ENCODE measurements at places on chromosomes 11 and 22. TPM values are rescaled to one million over a fixed set of nuclear protein-coding genes. Genes with fewer than 3 reads are reported as not detected.

Gene ST14
- 0.09 TPM for total RNA-seq

Gene MMP13
- not detected for total RNA-seq

Gene C11orf91
- total RNA-seq, result 1.0 TPM

Gene CRYBA4
- total RNA-seq, result not detected

Gene OR52H1
- total RNA-seq, result not detected

Gene TBX1
- 3.1 TPM for total RNA-seq

Gene SMTNL1
- not detected for total RNA-seq

Gene FAM83F
- not detected for total RNA-seq

Gene PLAAT3
- total RNA-seq, result 49.3 TPM

Gene KCNA4
- total RNA-seq, result not detected

Gene SPINDOC
- 37.9 TPM for total RNA-seq

Gene FIBP
- total RNA-seq, result 74.2 TPM

Gene MMP12
- 0.07 TPM for total RNA-seq

Gene LRRC74B
- 0.06 TPM for total RNA-seq

Gene LGR4
- total RNA-seq, result 52.4 TPM

Gene AGBL2
- total RNA-seq, result 1.4 TPM

Gene KCNC1
- total RNA-seq, result 0.06 TPM

Gene OR8G5
- not detected for total RNA-seq

Gene OR51B4
- total RNA-seq, result not detected

Gene TSPAN18
- 1.8 TPM for total RNA-seq

All from A549 treated with DMSO at 1 μM for 4 hours (cell line).